ENCODE measurements at places on chromosomes 13 and 19.

DNA sequence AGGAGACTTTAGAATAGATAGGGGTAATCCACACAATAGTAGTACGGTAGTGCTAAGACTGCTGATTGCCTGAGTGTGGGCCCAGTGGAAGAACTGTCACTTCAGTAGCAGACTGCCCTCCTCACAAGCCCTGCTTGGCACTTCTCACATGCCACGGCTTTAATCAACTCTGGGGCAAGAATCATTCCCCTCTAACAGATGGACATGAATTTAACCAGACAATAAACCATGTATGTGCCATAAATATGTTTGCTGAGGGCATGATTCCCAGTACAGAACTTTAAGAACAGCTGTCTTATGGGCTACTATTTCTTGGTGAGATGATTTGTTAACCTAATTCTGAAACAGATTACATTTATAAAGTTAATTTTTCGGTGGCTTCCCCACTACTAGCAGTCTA, 22.0 kb downstream of the DPY19L3 start:
- DNase-seq, result no peak

GRCh38 chr13:78339927-78340326, 263.4 kb downstream of the POU4F1 start:
- no peak for DNase-seq

GRCh38 chr13:113548171-113548641, 36.3 kb upstream of the TFDP1 start:
- no peak for DNase-seq

DNA sequence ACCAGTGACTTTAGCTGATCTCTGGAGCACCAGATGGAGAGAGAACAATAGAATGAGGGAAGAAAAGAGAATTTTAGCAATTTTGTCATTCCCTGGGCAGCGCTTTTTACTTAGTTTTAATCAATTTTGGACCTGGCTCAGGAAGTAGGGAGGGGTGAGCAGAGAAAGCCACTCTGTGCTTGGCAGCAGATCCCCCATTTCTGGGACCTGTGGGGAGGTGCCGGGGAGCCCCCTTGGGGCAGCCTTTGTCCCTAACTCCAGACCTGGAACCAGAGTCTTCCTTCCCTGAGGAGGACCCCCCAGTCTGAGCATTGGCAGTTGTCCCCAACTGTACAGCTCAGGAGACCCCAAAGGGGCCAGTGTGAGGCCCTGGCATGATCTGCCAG, 10.5 kb downstream of the LYL1 start:
- DNase-seq, result no peak

GRCh38 chr13:23440821-23441618, 7.5 kb upstream of the SACS start:
- no peak for DNase-seq

DNA sequence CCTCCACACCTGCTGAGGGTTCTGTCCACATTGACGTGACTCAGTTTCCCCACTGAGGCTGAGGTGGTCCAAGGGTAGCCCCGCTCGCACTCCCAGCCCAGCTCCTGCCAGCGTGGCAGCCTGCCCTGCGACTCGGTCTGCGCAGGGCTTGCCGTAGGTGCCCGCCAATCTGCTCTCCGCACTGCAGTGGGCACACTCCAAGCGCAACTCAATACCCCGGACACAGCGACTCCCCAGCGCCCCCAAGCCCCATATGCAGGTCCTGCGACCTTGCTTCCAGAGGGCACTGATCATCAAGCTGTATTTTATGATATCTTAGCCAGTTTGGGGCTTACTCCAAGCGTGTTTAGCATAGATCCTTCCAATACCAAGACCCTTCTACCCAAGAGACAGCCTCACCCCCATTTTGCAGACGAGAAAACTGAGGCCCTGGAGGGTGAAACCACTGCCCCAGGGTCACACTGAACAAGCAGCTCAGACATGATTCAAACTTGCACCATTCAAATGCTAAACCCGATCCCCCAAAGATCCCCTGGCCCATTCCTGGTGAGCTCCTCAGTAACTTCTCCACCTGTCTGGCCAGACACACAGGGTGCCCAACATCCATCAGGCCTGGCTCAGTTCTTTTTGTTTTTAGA, 13.5 kb downstream of the PTPRS start:
- no peak for DNase-seq

DNA sequence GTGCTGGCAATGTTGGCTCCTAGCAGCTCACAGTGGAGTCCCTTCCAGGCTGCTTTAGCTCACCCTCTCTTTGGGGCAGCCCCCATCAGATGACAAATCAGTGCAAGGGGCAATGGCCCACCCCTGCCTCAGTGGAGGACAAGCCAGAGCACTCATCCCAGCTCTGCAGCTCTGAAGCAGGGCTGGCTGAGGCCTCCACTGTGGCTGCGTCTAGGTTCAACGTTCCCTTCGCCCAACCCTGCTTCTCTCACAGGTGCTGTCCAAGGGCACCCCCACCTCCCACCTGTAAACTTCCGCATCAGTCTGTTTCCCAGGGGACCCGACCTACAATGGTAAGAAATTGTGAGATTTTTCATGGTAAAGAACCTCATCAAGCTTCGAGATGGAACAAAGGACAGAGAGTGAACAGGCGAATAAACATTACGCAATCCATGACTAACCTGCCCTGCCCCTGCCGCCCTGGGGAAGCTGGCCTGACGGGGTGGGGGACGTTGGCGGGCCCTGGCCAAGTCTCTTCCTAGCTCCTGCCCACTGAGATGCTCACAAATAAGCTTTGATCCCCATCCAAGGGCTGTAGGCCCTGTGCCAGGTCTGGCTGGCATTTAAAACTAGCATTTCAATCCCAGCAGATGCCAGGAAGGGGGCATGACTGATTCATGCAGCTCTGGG, 40.5 kb downstream of the DZIP1 start:
- no peak for DNase-seq

- DNase-seq, result no peak
These were observed 6.3 kb upstream of the PNMA8C start for GRCh38 chr19:46435009-46435408.

GRCh38 chr19:40529093-40529954, 47.3 kb upstream of the SHKBP1 start:
- peak; percentile 78 for DNase-seq

GRCh38 chr19:52142001-52142595, 2.4 kb upstream of the ZNF616 start:
- DNase-seq, result no peak

GRCh38 chr13:50257646-50258045, 242.4 kb downstream of the KCNRG start:
- DNase-seq, result no peak

DNA sequence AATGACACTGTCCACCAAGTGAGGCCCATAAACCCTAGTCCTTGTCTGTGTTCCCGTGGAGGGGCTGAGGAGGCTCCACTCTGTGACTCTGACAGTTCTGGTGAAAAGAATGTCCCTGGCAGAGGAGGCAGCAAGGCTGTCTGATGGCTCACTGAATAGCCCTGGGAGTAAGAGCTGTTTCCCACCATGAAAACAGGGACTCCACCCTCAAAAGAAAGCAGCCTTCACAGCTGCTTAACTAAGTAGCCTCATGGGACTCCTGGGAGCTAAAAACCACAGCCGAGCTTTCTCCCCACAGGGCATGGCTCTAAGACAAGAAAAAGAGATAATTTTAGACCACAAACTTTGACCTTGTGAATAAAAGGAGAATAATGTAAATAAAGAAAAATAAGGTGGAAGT, 135.1 kb upstream of the FRY start:
- DNase-seq, result no peak

- no peak for DNase-seq
These were observed 1.3 kb downstream of the NECTIN2 start for GRCh38 chr19:44847144-44848035.

DNA sequence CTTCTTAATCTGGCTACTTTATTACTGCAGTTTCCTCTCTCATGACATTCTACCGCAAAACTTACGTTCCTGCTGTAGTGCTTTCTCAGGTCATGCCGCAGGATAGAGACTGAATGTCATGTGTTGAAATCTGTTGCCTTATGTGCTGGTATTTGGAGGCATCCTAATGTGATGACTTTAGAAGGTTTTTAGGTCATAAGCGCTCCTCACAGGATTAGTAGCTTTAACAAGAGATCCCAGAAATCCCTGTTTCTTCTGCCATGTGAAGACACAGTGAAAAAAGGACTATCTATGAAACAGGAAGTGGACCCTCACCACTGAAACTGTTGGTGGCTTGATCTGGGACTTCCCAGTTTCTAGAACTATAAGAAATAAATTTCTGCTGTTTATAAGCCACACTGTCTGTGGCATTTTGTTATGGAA, 209.3 kb downstream of the LACC1 start:
- no peak for DNase-seq

DNA sequence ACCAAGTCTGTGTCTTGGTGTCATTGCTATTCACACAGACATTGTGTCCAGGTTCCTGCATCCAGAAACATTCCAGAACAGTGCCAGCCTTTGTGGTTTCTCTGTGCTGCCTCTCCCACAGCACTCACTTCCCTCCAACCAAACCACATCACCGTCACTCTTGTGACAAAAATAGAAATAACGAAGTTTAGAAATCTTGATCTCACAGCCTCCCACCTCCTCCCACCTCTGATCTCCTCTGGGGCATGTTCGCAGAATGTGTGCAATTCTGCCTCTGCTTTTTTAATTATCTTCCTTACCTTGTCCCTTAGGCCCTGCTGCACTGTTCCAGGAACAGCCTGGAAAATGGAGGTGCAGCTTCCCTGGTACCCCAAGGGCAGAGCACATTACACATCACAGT, 8.7 kb upstream of the SERPINE3 start:
- DNase-seq, result no peak

Measured in stimulated activated CD8-positive, alpha-beta memory T cell treated with anti-CD3 and anti-CD28 coated beads, Interleukin-4, amount 100 ng/mL, for 4 hours (primary cell).